SK-N-SH (cell line): ENCODE measurements at places on chromosomes 1 and 21. TPM values are rescaled to one million over a fixed set of nuclear protein-coding genes. Genes with fewer than 3 reads are reported as not detected.

- peak; percentile 33 for DNase-seq
These were observed 809.3 kb downstream of the NCAM2 start for GRCh38 chr21:21807598-21807903.

GRCh38 chr21:29304597-29304996 lies 5.9 kb downstream of the BACH1 start:
- no peak for DNase-seq

- no peak for DNase-seq
These were observed 4.3 kb upstream of the CELA2A start for GRCh38 chr1:15452216-15452615.

GRCh38 chr1:54421101-54421504 lies 14.9 kb upstream of the SSBP3 start:
- no peak for DNase-seq

DNA sequence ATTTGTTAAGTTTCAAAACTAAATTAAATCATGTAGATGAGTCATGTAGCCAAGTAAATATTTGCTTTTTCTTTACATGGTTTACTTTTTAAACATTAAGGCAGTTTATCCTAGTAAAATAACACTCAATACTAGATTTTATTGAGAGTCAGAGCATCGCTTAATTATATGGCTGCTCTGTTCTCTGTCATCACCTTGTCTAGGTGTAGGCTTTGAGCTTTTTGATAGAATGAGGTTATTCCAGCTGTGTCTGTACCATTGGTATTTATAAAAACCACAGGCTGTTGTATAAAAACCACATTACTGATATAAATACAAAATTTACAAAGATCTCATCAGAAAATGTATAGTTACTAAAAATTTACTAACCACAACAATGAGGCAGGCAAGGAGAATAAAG lies 42.5 kb upstream of the GPR52 start:
- no peak for DNase-seq

DNA sequence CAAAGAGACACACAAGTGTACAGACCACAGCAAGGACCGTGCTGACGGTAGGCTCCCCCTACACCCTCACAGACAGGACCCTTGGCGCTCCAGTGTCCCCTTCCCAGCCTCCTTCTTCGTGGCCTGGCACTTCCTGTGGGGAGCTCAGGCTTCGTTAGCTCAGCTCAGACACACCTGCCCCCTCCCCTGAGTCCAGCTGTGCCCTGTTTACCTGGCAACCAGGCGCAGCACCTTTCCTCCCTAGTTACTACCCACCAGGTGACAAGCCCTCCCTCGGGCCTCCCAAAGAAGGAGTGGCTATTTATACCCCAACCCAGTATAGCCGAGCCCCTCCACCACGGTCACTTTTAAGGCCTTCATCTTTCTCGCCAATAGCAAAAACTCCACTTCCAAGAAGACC lies 4.7 kb downstream of the CELF3 start:
- no peak for DNase-seq

The IGSF21 gene
- not detected in 2 replicates for polyA plus RNA-seq

The NTRK1 gene
- 0.97 and 3.3 TPM in 2 replicates for polyA plus RNA-seq
